ENCODE measurements at places on chromosomes 1 and 21.
A peak's percentile ranks its signal among the peaks of the same experiment; 100 is the strongest.

- no peak for DNase-seq
These were observed 568.0 kb downstream of the PTPRU start for GRCh38 chr1:29804181-29804899.

- DNase-seq = no peak
These were observed 36.4 kb upstream of the COL6A2 start for GRCh38 chr21:46061518-46061917.

GRCh38 chr1:85200463-85201339, at the start of gene SYDE2:
Gene SYDE2 (minus strand): TSS chr1:85201016. CDS start chr1:85200996, 20 bp downstream.
- DNase-seq = peak; percentile 62

DNA sequence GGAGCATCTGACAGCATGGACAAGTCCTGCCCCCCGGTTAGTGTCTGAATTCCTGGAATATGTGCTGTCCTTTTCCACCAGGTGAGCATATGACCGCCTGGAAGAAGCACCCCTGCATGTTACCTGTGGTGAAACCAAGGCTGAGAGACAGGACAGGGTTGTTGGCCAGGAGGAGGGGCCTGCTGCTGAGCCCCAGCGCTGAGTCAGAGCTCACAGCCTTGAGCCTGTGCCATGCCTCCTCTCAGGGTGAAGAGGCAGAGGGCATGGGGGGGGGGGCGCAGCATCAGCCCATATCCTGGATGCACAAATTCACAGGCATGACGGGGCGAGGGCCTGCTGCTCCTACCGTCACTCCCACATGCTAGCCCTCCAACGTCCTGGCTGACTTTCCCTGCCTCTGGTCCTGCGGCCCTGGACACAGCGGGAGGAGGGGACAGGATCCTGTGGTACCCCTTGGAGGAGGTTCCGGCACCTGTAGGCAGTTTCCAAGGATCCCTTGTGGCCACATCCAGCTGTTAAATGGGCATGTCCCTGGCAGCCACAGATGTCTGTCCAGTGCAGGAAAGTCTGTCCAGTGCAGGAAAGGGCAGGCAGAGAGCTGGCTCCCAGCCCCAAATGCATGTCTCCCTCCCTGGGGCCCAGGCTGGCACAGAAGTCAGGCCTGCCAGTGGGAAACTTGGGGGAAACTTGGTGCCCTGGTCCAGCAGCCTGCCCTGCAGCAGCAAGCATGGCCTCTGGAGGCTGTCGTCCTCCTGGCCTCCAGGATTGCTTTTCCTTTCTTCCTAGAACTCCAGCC, 23.9 kb downstream of the TTC34 start:
- DNase-seq = no peak

DNA sequence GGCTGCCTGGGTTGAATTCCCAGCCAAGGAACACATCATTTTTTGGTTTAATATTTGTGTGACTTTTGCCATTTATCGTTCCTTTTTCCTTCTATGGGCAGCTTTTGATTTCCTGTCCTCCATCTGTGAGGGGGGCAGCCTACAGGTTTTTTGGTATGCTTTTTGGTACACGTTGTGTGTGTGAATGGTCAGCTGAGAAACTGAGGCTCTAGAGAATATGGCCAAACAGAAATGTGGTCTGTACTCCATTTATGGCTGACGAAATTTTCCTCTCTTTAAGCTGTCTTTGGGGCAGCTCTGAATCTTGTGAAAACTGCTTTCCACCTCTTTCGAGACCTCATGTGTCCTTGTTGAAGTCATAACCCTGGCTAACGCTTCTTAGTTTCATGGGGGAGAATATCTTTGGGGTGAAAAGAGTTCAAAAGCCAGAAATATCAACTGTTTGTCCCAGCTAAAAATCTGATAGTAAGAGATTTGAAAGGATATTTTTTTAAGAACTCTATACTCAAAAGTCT, 26.6 kb downstream of the NRDC start:
- no peak for DNase-seq

DNA sequence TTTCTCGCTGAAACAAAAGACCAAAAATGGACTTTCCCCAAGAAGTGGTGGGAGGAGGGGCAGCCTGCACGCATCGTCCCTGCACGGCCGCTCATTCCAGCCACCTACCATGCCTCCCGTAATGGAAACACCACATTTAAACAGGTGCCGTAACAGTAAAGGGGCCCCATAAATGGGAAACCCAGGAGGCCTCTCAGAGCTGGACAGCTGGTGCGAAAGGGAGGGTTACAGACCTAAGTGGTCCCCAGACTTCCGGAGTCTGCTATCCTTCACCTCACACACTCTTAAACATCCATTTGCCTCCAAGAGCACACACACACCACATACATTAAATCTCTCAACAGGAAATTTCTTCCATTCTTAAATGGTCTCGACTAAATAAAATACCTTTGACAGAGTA, 120.7 kb upstream of the SOD1 start:
- DNase-seq = no peak

- DNase-seq = no peak
These were observed 22.0 kb downstream of the AGRN start for GRCh38 chr1:1041873-1042272.
